GM13977 (cell line): ENCODE measurements at places on chromosomes 1 and 21.

DNA sequence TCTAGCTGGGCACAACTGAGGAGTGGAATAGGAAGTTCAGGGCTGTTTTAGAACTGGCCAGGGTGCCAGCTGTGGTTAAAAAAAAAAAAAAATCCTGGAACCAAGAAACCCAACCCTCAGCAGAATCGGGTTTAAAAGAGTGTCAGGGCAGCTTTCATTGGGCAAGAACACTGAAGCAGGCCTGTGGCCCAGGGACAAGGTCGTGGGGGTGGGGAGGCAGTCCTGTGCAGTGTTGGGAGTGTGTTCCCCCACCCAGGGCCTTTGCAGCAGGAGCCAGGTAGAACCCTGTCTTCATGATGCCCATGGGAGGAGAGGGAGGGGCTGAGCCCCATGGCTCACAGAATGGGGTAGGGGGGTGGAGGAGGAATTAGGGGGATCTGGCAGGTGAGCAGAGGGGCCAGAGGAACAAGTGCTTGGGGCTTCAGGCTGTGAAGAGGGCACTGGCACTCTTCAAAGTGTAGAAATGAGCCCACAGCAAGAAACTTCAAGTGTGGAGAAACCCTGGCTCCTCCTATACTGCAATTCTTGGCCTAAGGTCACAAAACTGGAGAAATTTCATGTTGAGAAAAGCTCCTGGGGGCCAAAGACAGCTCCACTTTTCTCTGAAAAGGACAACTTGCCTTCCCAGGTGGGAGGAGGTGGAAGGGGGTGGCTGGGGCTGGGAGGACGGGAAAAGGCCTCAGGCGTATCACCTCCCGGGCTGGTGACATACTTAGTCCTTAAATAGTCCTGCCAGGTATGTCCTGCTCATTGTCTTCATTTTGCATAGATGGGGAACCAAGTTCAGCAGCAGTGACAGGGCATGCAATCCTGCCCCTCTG, 39.3 kb downstream of the KIAA1614 start:
- DNase-seq, result peak; percentile 23

DNA sequence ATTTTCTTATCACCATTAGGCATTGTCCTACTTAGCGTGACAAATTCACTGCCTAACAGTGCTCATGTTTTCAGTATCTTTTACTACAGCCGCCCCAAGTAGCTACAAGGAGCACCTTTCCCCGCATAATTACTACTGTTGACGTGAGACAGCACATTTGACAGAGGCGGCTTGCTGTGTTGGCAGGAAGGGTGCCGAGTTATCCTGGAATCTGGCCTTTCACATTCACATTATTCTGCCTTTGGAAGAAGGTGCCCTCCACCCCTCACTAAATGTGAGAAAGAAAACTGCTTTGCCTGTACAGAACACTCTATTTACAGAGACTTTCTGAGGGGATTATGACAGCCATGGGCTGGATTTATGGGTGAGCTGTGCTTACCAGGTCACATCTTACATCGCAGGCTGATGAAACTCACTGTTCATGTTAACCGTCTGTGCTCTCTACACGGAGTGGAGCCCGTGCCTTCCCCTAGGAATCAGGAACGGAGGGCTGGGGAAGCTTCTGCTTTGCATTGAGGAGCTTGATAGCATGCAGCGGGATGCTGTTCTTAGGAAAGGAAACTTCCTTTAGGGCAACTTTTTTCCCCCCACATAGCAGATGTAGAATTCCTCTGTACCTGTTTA, 148.0 kb upstream of the ZRANB2 start:
- no peak for DNase-seq

- DNase-seq, result no peak
Observed at GRCh38 chr1:36307601-36308330, 1.6 kb downstream of the SH3D21 start.

GRCh38 chr1:89563957-89564604, 39.5 kb downstream of the LRRC8B start:
- DNase-seq, result no peak

GRCh38 chr1:247435030-247435758, 19.2 kb downstream of the NLRP3 start:
- no peak for DNase-seq

DNA sequence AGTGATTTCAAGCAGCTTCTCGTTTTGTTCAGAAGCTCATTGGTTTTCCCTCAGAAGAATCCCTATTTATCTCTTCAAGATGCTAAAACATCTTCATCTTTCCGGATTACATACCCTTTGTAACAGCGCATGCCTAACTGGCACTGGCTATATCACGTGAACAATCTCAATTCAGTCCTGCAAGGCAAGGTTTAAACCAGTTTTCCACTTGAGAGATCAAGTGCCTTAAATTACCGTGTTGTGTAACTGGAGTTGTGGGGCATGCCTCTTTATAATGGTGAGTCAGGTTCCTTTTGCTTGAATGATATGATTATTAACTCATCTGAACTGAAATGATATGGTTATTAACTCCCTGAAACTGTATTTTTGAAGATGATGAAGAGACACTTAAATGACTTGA, 11.0 kb upstream of the ZFP69B start:
- DNase-seq, result no peak

- no peak for DNase-seq
Observed at GRCh38 chr1:173152598-173152997, 54.5 kb downstream of the TNFSF4 start.

- DNase-seq, result peak; percentile 26
Observed at GRCh38 chr1:78143152-78143551, 97.4 kb downstream of the GIPC2 start.

DNA sequence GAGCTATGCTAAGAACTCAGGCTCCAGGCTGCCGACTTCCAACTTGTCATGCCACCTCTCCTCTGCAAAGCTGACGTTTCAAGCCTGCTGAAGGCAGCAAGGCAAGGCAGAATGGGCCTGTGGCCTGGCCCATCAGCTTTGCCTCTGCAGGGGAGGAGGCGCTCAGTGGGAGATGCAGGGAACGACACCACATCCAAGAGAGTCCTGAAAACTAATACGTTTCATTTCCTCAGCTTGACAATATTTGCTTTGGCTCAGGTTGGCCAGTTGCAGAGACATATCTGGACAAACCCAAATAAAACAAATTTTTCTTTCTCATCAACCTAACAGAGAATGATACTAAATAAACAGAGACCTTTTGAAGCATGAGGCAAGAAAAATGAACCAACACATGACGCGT, 35.3 kb downstream of the BEND5 start:
- DNase-seq, result no peak

- DNase-seq, result no peak
Observed at GRCh38 chr1:87678266-87678665, 349.6 kb downstream of the LMO4 start.

- DNase-seq, result no peak
Observed at GRCh38 chr21:26409735-26410134, 163.4 kb downstream of the CYYR1 start.

GRCh38 chr1:200373811-200374231, 36.0 kb downstream of the ZNF281 start:
- no peak for DNase-seq

DNA sequence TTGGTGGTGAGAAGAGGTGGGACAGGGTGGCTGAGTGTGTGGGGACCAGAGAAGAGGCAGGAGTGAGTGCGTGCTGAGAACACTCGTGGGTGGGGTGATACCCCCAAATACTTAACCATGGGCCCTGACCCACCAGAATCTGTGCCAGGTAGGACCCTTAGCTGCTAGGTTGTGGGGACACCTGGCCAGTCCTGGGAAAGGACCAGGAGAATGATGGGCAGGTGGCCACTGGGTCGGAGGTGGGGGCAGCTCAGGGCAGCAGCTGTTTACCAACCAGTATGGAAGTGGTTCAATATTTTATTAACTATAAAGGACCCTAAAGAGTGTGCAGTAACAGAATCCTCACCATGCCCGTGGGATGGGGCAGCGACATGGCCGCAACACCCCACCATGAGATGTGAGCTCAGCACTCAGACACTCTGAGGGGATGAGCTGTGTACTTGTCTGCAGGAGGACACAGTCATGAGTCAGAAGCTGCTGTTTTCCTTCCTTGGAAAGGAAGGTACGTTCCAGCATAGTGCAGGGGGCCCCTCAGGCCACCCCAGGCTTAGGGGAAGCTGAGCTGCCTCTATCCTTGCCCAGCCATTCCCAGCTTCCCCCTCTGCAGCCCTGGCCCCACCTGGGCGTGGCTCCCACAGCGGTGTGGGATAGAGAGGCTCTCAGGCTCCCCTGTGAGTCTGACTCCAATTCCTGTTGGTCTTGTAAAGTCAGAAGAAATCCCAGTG, 25.4 kb downstream of the TEX35 start:
- no peak for DNase-seq

DNA sequence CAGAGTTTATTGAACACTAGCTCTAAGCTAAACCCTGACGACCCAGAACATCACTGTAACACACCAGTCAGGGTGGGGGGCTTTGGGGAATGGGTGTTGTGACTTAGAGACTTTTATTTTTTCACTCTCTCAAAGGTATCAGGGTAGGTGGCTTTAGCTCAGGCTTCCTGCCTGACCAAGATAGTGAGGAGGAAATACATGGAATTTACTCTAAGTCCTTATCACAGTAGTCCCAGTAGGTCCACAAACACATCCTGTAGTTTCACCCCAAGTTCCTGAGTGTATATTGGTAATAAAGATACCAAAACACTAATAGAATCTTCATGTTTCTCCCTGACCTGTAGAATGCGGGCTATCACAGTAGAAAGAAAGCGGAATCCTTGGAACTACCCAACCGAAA, 15.1 kb downstream of the GJA5 start:
- DNase-seq, result no peak

DNA sequence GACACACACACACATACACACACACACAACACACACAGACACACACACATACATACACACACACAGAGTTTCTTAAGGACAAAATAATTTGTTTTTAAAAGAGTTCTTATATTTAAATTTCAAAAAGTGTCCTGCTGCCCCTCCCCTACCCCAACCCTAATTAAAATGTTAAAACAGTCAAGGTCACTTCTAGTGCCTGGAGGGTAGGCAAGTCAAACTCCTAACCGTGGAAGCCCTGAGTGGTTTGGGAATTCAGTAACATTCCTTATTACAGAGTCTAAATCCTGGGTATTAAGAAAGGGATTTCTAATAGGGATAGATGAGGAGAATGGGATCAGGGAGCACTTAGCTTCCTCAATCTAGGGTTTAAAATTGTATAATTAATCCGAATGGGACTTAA, 403.6 kb upstream of the NFIA start:
- DNase-seq, result no peak

GRCh38 chr1:60041783-60042182, 31.8 kb downstream of the C1orf87 start:
- DNase-seq, result no peak

DNA sequence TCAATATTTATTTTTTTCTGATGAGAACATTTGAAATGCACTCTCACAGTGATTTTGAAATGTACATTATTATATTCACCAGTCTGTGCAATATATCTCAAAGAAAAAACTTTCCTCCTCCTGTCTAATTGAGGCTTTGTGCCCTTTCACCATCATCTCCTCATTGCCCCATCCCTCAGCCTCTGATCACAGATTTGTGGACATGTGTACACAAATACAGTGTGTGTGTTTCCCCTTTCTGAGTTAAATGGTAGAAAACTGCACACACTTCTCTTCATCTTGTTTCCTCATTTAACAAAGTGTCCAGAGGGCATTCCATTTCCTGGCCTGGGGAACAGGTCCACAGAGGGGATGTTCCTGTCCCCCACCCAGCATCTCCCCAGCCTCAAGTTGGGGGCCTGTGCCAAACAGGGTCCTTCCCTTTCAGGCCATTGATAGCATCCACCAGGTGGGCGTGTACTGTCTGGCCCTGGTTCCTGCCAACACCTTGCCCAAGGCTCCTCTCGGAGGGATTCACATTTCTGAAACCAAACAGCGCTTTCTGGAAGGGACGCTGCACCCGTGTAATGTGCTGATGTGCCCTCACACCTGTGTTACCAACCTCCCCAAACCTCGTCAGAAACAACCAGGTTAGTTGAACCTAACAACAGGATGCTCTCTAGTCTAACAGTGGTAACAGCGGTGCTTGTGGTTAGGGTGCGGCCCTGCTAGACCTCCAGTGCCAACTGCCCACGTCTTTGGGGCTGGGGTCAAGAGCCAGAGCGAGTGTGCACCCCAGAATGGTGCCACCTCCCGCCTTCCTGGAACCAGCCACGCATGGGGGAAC, 54.6 kb downstream of the S100B start:
- no peak for DNase-seq

DNA sequence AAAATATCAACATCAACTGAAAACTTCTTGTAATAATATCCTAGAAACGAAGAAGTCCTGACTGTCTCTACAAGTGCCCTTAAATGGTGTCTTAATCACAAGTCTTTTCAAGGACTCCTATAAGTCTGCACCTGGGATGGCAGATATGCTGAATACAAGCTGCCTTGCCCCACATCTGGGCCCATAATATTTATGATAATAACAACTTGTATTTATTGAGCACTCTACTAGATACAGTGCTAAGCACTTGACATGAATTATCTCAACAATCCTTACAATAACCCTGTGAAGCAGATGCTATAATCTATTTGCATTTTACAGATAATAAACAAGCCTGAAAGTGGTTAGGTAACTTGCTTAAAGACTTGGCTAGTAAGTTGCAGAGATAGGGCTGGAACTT, 78.0 kb upstream of the ZNF648 start:
- DNase-seq, result no peak

DNA sequence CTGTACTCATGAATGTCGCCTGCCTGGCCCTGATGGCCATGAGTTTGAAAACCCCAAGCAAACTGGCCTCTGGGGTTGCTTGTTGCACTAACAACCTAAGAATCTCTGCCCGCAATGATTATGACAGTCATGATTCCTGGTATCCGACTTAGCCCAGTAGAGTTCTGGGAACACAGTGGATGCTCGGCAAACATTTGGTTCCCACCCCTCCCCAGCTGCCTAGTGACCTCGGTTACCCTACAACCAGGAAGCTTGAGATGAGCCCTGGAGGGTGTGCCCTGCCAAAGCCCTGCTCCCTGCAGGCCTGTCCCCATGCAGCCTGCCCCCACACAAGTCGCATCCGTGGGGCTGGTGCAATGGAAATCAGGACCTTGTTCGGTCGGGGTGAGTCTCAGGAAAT, 76.0 kb upstream of the ZBTB40 start:
- DNase-seq, result no peak

DNA sequence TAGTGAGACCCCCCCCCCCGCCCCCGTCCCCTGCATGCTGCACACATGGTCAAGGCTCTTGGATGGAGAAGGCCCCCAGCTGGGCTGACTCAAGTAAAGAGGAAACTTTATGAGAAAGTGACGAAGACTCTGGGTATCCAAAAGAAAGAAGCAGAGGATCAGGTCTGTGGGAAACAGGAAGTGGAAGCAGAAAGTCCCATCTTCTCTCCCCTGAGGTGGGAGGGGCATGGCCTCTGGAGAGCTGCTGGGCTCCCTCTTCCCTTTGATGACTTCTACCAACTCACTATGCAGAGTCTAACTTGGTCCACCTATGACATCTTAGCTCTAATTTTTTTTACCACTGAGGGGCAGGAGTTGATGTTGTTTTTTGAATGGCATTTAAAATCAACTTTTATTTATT, 42.7 kb upstream of the LIN9 start:
- DNase-seq, result no peak

- DNase-seq, result no peak
Observed at GRCh38 chr1:170461762-170462384, 70.1 kb upstream of the GORAB start.

- no peak for DNase-seq
Observed at GRCh38 chr1:223052931-223053330, 90.1 kb downstream of the TLR5 start.

GRCh38 chr21:16978309-16978895, 534.4 kb upstream of the CXADR start:
- no peak for DNase-seq
